H4 (cell line): ENCODE measurements at places on chromosomes 3 and 15. TPM values are rescaled to one million over a fixed set of nuclear protein-coding genes. Genes with fewer than 3 reads are reported as not detected.

DNA sequence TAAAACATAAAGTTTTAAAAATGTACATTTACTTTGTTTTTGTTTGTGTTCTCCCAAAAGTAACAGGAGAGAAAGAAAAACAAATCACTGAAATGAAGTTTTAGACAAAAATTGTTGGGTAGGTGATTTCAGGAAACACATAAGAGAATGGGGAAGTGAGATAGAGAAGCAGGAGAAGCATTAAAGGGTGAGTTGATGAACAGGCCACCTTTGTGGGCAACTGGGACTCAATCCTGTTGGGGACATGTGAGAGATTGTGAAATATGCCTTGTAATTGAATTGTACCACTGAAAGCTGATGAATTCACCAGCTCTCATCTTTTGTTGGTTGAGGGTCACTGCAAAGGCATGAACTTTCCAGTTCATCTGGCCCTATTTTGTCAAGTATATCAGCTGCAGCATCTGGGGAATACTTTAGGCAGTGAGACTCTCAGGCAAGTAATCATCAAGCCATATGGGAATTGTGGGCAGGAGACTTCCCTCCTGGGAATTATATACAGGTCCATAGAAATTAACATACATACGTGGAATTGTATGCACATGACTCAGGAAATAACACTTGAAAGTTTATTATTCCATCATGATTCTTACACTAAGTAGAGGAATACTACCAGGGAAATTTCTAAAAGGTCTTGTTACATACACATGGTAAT, 181.0 kb downstream of the ZBBX start:
- no peak for DNase-seq

DNA sequence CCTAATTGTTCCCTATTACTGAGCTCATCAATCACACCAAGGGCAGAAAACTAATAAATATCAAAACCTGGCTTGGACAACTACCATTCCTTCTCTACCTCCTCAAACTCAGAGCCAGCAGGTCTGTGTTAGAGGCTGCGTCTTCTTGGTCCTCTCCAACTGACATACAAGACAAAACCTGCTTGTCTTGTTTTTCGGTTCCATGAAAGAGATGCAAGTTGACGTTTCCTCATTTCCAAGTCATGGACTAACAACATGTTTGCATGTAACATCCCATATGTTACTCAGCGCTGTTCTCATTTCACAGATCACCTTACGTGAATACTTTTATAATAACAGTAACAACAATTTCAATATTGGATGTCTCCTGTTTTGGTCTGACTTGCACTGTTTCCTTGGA, 110.9 kb downstream of the LMLN start:
- no peak for DNase-seq

DNA sequence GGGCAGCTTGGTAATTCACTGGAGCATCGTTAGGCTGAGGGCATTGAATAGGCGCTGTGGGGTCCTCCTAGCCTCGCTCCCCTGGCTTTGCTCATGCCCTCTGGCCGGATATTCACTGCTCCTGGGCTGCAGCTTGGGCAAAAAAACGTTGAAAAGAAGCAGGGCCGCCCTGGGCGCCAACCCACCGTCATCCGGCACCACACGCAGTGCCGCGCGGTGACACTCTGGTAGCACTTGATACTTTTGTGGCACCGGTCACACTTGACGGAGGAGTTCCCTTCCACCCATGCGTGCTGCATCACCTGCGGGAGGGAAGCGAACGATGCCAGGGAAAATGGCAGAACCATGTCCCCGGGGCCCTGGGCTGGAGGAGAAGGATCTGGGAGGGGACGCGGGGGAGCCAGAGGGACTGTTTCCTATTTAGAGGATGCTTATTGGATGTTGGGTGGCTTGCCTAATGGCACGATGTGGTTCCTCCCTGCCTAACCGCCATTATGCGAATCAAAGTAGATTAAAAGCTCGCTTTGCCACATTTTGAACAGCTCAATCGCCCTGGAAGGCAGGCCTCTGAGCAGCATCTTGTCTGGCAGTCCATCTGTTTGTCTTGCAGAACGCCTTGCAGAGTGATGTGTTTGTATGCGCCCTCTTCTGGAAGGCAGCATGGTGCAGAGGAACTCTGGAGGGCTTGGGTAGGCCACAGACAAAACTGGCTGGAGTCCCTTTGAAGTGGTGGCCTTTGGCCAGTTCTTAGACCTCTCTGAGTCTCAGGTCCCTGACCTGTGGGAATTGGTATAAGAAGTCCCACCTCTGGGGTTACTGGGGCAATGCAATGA, 93.2 kb downstream of the DGKG start:
- no peak for DNase-seq

DNA sequence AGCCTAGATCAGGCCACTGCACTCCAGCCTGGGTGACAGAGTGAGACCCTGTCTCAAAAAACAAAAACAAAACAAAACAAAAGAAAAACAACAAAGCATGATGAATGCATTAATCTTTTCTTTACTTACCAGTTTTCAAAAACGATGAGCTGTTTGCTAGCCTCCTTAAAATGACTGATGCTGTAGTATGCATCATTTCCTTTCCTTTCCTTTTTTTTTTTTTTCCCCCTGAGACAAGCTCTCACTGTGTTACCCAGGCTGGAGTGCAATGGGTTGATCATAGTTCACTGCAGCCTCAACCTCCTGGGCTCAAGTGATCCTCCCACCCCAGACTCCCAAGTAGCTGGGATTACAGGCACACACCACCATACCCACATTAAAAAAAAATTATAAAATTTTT, 202.0 kb downstream of the ADAMTSL3 start:
- no peak for DNase-seq

PRR23A gene
- total RNA-seq: not detected in 2 replicates
